ENCODE measurements at places on chromosomes 11 and 22.

- no peak for DNase-seq
Observed at GRCh38 chr11:70478166-70478890, 80.0 kb downstream of the CTTN start.

GRCh38 chr22:37804352-37804880 is 3.3 kb upstream of the GCAT start:
- DNase-seq, result no peak

GRCh38 chr22:36228944-36229343 is 10.4 kb downstream of the APOL2 start:
- DNase-seq, result no peak

- no peak for DNase-seq
Observed at GRCh38 chr22:47620391-47620790, 857.9 kb downstream of the TBC1D22A start.

GRCh38 chr11:63564784-63565350 is 1.7 kb upstream of the PLAAT2 start:
- DNase-seq, result no peak

DNA sequence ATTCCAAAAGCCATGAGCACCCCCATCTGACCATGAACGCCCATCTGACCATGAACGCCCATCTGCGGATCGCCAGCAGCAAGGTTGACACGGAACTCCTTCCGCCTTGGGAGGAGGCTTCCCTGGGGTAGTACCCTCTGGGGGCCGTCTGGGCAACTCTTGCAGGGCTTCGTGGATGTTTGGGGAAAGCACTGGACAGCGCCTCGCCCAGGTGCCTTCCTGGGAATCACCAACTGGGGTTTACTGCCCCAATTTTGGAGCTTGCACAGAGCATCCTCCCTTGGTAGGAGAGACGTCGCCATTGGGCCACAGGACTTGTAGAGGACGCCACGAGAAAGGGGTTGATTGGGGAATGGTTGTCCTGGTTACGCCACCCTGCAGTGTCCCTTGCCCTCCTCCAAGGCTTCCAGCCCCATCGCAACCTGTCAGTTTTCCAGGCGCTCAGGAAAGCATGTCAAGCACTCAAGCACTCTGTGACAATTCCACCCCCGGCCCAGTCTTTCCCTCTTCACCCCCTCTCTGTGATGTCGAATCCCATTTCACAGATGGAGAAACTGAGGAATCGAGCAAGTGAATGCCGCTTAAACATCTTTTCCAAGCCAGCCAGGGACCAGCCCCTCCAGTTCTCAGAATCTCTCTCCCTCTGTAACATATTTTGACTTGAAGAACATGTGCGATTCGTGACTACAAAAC is 914 bp upstream of the PRDM11 start:
- no peak for DNase-seq

DNA sequence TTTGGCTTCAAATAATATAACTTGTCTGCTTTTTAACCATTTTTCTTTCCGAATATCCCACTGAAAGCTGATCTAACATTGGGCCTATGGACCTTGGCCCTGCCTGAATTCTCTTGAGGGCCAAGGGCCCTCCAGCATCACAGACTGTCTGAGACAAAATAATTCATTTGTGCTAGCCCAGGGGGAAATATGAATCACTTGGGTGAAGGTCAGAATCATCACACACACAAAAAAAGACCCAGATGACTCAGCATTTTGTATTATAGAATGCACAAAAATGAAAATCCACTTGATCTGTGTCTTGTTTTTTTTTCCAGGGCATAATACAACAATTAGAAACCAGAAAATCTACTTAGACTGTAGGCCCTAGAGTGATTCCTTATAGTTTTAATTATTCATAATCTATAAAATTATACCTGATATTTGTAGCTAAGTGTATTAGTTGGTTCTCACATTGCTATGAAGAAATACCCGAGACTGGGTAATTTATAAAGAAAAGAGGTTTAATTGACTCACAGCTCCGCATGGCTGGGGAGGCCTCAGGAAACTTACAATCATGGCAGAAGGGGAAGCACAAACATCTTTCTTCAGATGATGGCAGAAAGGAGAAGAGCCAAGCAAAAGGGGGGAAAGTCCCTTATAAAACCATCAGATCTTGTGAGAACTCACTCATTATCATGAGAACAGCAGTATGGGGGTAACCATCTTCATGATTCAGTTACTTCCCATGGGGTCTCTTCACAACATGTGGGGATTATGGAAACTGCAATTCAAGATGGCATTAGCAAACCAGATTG is 15.6 kb upstream of the RDX start:
- no peak for DNase-seq

GRCh38 chr11:43904742-43905535 is 24.3 kb downstream of the ALKBH3 start:
- no peak for DNase-seq

DNA sequence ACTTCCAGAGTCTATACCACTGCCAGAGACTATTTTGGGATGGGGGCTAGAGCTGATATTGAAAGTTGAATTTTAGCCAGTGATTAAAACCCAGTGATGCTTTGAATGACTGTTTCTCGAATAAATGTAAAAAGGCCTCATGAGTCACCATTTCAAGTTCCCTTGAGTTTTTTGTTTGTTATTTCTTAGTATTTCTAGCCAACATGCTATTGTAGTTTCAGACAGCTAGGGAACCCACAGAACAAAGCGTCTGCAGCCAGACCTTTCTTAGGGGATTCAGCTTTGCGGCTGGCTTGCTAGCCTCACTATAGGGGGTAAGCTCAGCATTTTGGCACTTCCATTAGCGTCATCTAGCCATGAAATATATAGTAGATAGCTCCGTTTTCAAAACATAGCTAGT is 66.5 kb downstream of the DBX1 start:
- no peak for DNase-seq

DNA sequence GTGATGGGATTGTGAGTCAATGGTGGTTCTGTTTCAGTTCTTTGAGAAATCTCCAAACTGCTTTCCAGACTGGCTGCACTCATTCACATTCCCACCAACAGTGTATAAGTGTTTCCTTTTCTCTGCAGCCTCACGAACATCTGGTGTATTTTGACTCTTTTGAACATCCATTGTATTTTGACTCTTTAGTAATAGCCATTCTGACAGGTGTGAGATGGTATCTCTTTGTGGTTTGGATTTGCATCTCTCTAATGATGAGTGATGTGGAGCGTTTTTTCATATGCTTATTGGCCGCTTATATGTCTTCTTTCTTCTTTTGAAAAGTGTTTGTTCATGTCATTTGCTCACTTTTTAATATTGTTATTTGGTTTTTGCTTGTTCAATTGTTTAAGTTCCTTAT is 19.4 kb downstream of the NELL1 start:
- DNase-seq, result no peak

- DNase-seq, result no peak
Observed at GRCh38 chr11:126408901-126409619, 53.6 kb downstream of the ST3GAL4 start.

DNA sequence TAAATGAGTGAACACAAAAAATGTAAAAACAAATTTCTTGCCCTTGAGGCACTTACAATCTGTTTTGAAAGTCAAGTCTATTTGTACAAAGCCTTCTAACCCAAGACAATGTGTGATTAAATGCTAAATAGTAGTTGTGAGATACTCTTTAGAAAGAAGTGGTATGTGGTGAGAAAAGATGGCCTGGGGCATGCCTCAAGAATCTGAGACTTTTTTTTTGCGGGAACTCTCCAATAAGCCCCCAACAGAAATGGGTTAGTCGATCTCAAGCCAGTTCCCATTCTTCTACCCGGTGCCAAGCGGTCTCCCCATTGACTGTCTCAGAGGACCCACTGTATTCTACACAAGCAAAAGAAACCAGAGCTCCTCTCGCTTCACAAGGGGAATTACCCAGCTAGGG is 26.9 kb upstream of the TBCEL start:
- DNase-seq, result no peak

GRCh38 chr22:41722496-41722895 is 23.2 kb downstream of the MEI1 start:
- DNase-seq, result no peak
